Cortex of kidney (tissue), 1 donor: ENCODE measurements at places on chromosomes 16 and 17.

DNA sequence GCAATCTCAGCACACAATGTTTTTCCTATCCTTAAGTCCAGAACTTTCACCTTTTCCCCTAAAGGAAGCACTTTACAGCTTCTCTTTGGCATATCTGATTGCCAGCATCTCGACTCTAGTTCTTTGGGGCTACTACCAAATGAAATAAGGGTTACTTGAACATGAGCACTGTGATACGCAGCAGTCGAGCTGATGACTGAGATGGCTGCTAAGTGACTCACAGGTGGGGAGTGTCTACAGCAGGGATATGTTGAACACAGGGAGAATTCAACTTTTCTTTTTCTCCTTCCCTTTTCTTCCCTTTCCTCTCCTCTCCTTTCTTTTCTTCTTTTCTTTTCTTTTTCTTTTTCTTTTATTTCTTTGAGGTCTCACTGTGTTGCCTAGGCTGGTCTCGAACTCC, 334.8 kb downstream of the MAF start:
- no peak for DNase-seq

- no peak for DNase-seq
Measured at GRCh38 chr16:89200124-89200849, at the start of gene SLC22A31. Gene SLC22A31, minus strand, starts transcription at chr16:89200537. Its CDS starts 36 bp downstream, at chr16:89200501.

- no peak for DNase-seq
Measured at GRCh38 chr16:78098595-78099270, 721 bp upstream of the WWOX start.

GRCh38 chr16:58040496-58040846, 14.9 kb downstream of the MMP15 start:
- DNase-seq, result no peak

DNA sequence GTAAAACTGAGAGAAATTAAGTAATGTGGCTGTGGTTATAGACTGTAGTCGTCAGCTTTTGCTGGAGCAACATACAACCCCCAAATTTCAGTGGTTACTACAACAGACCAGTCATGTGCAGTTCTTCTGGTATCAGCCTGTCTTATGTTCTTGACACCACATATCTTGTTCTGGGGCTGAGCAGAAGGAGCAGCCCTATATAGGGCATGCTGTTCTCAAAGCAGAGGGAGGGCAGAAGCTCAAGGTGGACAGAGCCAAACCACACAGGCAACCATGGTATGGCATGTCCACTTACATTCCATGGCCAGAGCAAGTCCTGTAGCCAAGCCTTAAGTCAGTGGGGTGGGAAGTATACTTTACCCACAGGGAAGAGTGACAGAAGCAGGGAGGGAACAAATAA, 7.7 kb downstream of the PRKAR1A start:
- DNase-seq, result no peak

DNA sequence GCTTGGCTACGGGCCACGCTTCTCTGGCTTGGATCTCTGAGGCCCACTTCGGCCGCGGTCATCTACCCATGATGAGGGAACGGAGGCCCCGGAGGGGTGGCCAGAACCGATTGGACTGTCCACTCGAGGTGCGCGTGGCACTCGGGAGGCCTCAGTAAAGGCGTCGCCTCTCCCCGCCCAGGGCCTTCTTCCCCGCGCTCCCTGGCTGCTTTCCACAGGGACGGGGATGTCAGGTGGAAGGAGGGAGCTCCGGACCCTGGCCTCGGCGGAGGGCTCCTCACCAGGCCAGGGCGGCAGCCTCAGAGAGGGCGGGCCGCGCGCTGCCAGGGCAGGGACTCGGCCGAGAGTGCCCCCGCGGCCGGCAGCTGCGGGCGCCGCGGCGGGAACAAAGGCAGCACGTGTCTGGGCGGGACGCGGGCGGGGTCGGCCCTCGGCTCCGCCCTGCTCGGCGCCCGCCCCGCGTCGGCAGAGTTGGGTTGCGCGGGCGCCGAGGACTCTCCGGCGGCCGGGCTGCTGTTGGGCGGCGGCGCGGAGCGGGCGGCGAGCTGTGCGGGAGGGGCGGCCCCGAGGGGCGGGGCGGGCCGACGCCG, 587 bp upstream of the CDK5R1 start:
- DNase-seq, result no peak

GRCh38 chr16:67216612-67217490, 10.1 kb upstream of the TMEM208 start:
- DNase-seq, result no peak

- DNase-seq, result no peak
Measured at GRCh38 chr16:23948949-23949411, 113.2 kb downstream of the PRKCB start.

DNA sequence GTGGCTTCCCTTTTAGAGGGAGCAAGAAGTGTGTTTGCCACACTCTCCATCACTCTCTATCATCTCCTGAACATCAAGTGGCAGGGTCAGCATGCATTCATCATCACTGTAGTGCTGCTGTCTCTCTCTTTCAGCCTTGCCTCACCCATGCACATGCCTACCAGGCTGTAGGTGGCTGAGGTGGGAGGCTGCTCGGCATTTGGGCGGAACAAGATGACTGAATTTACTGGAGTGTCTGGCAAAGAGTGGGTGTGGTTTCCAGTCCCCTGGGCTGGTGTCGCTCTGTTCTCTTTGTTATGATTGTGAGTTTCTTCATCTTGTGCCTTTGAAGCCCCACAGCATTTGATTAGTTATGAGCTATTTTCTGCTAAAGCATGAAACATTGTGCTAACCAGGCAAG, 541.9 kb upstream of the EEF2KMT start:
- no peak for DNase-seq

GRCh38 chr16:67936880-67937605, 393 bp upstream of the PSMB10 start:
- no peak for DNase-seq

DNA sequence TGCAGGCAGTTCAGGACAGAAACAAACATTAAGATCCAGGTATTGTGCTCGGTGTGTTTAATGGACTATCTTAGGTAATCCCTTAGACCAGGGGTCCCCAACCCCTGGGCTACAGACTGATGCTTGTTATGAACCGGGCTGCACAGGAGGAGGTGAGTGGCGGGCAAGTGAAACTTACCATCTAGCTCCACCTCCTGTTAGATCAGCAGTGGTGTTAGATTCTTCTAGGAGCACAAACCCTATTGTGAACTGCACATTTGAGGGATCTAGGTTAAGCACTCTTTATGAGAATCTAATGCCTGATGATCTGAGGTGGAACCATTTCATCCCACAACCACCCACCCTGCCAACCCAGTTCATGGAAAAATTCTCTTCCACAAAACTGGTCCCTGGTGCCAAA, 37.8 kb upstream of the ASIC2 start:
- no peak for DNase-seq

DNA sequence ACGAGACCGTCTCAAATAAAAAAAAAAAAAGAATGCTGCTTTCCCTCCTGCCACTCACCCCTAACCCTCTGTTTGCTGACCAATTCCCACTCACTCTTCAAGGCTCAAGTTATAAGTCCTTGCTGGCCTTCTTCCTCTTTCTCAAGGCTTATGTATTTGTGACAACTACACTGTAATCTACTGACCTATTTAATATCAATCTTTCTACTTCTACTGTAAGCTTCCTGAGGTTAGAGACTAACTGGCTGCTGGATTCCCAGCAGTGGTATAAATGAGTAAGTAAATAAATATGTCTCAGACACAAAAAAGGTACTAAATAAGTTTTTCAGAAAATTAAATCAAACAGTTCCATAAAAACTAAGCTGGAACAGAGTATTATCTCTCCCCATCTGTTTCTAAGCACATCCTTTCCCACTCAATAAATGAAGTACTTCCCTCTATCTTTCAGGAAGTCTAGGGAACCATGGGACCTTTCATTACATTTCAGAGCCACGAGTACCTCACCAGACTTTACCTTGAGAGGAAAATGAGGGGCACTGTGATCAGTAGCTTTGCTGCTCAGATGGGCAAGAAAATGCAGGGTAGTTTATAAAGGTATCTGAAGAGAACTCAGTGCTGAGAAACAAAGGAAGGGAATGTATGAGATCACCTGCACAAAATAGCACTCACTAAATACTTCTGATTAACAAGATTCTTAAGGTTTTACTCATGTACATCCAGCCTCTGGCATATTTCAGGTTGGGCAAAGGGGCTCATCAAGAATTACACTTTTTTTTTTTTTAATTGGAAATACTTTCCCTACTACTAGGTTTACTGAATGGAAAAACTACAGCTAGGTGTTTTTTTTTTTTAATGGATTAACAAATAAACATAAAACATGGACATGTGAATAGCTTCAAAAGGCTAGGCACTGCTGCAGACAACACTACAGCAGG, 10.8 kb downstream of the SSH2 start:
- no peak for DNase-seq

GRCh38 chr17:72307836-72308235, 187.0 kb downstream of the SOX9 start:
- no peak for DNase-seq

DNA sequence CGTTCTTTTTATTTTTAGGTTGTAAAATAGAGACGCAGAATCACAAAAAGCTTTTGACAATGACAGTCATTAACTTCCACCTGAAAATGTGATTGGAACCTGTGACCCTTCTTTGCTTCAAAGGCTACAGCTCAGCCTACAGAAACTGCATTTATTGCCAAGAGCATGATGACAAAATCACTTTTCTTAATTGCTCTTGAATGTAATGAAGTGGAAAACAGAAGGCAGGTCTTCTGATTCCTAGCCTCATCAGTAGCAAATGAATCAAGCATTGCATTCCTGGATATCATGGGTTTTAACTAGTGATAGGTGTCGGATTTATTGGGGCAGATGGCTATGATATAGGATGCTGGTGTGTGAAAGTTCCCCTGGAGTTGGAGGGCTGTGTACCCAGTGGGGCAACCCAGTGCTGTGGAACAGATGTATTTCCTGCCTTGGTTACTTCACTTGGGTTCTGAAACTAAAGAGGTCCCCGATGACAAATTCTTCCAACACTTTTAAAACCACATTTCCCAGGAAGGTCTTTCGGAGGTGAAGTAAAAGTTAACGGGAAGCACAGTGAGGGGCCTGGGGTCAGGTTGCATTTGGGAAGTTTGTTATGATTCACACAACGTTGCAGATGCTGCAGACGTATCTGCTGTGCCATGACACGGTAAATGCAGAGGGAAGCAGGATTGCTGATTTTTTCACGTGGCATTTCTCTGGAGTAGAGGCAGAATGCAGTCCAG, 127.5 kb downstream of the HS3ST3A1 start:
- DNase-seq, result no peak

GRCh38 chr17:70597774-70598173, 428.4 kb downstream of the KCNJ2 start:
- no peak for DNase-seq

DNA sequence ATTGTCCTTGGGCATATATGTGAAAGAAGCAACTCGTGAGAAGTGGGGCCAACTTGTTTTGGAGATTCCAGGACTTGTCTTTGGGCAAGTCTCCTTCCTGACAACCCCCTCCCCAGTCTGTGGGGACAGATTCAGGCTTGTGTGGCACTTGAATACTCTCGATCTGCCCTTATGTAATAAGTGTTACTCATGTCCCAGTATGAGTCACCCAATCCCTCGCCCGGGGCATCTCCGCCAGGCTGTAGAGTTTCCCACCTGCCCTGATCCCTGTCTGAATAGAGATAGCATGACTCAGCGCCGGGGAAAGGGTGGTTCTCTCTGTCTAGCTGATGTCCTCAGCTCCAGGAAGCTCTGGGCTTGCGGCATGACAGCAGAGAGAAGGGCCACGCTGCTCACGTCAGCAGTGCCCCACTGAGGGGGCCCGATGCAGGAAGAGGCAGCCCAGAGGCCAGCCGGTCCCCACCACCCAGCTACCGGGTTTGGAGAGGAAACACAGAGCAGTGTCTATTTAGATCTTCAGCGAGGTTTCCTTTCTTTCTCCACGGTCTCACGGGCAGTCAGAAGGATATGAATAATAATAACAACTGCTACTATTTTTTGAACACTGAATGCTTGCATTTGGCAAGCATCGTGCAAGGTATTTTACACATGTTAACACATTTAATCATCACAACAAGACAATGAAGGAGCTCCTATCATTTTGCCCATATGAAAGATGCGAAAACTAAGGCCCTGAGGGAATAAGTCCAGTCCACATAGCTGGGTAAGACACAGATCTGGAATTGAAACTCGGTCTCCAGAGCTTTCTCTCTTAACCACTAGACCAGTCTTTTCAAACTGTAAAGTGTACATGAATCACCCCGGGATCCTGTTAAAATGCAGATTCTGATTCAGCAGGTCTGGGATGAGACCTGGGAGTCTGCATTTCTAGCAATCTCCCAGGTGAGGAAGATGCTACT, 426.7 kb upstream of the MAF start:
- DNase-seq, result no peak

GRCh38 chr17:76623271-76624146, 20.0 kb downstream of the ST6GALNAC1 start:
- no peak for DNase-seq

- no peak for DNase-seq
Measured at GRCh38 chr17:37710344-37710886, 34.4 kb downstream of the HNF1B start.

DNA sequence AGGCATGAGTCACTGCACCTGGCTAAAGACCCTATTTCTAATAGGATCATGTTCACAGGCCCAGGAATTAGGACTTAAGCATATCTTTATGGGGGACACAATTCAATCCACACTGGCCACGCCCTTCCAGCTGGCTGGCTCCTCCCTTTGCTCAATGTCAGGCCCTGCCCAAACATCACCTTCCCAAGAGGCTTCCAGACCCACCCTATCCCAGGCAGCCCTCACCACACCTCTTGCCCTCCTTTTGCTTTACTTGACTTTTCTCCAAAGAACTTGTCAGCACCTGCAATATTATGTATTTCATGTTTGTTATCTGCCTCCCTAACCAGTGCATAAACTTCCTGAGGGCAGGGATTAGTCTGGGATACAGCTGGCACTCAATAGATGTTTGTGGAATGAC, 109.6 kb upstream of the CDH5 start:
- DNase-seq, result no peak

GRCh38 chr16:85372627-85373372, 240.3 kb upstream of the GSE1 start:
- no peak for DNase-seq

DNA sequence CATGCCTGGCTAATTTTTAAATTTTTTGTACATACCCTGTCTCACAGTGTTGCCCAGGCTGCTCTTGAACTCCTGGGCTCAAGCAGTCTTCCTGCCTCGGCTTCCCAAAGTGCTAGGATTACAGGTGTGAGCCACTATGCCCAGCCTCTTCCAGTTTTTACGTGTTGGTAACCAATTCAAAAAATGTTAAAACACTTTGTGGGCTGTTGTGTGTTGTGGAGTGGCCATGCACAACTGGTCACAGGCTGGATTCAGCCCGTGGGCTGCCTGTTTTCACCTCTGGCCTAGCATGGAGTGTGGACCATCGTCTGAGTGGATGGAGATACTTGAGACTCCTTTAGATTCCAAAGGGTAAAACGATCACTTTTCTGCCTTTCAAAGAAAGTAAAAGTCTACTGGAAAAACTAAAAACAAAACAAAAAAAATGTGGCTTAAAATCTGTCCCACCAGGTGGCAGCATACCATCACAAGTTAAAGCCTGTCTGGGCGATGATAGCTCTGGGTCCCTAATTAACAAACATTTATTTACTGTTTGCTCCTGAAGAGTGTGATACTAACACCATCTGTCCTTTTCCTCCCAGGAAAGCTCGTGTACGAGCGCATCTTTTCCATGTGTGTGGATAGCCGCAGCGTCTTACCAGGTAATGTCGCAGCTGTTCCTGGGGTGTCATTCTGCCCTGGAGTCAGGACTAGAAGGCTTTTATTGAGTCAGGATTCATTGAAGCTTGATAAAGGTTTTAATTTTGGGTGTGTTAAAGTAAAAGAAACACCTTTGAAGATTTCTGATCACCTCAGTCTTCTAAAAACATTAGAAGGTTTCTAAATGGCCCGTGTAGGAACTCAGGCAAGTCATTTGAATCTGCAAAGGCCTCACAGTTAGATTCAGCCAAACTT, 45.8 kb downstream of the VPS35L start:
- no peak for DNase-seq
